Astrocyte (in vitro differentiated cells and primary cell): ENCODE measurements at places on chromosomes 2 and 18. TPM values are rescaled to one million over a fixed set of nuclear protein-coding genes. Genes with fewer than 3 reads are reported as not detected.

The SRD5A2 gene
- not detected in 2 replicates for total RNA-seq

The POTEJ gene
- total RNA-seq, result not detected in 2 replicates

The TLX2 gene
- total RNA-seq, result not detected in 2 replicates

The B3GNT7 gene
- total RNA-seq, result 1.2 and 1.7 TPM in 2 replicates

The SCN1A gene
- not detected in 2 replicates for total RNA-seq

The AKAIN1 gene
- total RNA-seq, result not detected in 2 replicates

The OSBPL6 gene
- 13.4 and 13.7 TPM in 2 replicates for total RNA-seq

The PPP1R1C gene
- 0.50 and 1.2 TPM in 2 replicates for total RNA-seq

The FASTKD1 gene
- total RNA-seq, result 37.2 and 37.3 TPM in 2 replicates

GRCh38 chr2:20917287-20917660, 94.4 kb upstream of the LDAH start:
- no peak for DNase-seq

GRCh38 chr18:75654386-75654785, 226.9 kb upstream of the SMIM21 start:
- no peak for DNase-seq

GRCh38 chr2:226198956-226199355, 600.7 kb downstream of the IRS1 start:
- DNase-seq, result no peak

DNA sequence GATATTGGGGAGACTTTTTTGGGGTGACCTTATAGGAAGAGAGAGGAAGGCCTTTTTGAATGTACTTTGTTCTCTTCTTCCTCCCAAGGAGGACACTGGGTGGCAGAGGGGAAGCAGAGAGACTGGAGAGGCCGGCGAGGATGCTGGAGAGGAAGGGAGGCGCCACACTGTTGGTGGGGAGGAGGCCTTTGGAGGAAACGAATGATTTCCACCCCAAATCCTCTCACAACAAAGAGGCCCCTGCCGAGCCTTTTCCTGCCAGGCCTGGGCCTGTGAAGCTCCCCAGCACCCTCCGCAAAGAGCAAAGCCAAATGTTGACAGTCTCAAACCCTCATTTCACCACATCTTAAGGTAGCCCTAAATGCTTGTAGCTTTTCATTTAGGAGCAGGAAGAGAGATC, 59.0 kb upstream of the UPP2 start:
- no peak for DNase-seq

DNA sequence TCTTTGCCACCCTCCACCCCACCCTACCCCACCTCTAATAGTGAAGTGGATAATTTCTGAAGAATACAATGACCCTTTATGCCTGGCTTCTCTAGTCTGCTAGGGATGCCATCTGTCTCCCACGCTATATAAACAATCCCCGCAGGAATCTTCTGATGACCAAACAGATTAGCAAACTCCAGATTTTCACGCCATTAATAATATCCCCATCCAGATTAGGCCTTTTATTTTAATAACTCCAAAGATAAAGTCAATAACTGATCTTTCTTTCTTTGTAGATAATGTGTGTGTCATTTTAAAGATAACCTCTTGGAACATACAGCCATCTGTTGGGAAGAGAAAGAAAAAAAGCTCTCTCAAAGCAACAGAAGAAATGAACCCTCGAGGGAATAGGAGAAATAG, 47.9 kb upstream of the CCDC150 start:
- DNase-seq, result no peak

DNA sequence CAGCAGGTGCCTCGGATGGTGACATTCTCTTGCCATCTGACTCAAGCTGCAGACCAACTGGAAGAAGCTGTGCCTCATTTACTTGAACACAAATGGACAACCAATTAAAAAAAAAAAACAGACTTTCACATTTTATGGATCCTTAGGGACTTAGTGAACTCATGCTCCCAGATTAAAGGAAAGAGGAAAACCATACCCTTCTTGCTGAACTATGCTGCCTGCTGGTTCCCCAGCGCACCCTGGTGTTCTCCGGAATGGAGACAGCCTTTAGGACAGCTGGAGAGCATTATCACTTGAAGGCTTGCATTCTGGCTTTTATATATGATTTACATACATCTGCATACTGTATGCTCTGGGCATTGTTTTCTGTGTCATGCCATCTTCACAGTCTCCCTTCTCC, 370.7 kb downstream of the SLC4A3 start:
- no peak for DNase-seq

- DNase-seq, result no peak
Measured at GRCh38 chr18:8978394-8978793, 124.1 kb upstream of the NDUFV2 start.

GRCh38 chr2:240404174-240404852, 31.1 kb upstream of the GPC1 start:
- DNase-seq, result no peak

DNA sequence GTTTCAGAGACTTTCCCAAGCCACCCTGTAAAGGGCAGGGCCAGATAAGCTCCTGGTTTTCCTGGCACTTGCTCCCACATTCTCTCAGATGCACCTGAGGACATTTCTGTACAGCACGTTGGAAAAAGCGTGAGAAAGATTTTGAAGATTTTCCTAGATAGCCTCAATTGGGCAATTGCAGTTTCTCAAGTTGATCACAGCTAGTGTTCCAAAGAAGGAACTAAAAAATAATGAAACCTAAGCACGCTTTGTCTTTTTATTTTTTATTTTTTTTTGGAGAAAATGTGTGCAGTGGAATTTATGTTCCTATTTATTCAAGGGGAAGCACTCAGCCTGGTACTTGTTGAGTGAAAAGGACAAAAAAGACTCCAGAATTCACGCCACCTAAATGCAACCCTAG, 429.1 kb downstream of the RNF144A start:
- DNase-seq, result no peak

GRCh38 chr18:80200171-80200931, 47.0 kb downstream of the PARD6G start:
- no peak for DNase-seq

- no peak for DNase-seq
Measured at GRCh38 chr18:79260510-79260909, 135.2 kb upstream of the NFATC1 start.

GRCh38 chr2:231399853-231400680, 4.6 kb downstream of the B3GNT7 start:
- no peak for DNase-seq

GRCh38 chr2:150147889-150148683, 339.4 kb downstream of the RND3 start:
- DNase-seq, result peak; percentile 65

DNA sequence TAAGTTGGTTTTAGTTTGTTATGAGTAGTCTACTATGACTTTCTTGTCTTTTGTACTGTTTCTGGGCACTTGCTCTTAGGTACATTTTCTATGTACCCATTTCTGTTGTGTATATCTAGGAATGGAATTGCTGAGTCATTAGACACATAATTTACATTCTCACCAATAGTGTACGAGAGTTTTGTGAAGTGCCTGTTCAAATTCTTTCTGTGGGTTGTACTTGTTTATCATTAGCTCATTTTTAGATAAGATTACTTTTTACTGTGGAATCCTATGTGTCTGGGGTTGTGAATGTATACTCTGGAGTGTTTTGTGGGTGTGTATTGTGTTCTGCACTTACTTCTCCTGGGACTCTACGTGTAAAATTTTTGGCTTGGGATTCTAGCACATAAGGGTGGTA, 36.6 kb upstream of the CD28 start:
- peak; percentile 89 for DNase-seq

DNA sequence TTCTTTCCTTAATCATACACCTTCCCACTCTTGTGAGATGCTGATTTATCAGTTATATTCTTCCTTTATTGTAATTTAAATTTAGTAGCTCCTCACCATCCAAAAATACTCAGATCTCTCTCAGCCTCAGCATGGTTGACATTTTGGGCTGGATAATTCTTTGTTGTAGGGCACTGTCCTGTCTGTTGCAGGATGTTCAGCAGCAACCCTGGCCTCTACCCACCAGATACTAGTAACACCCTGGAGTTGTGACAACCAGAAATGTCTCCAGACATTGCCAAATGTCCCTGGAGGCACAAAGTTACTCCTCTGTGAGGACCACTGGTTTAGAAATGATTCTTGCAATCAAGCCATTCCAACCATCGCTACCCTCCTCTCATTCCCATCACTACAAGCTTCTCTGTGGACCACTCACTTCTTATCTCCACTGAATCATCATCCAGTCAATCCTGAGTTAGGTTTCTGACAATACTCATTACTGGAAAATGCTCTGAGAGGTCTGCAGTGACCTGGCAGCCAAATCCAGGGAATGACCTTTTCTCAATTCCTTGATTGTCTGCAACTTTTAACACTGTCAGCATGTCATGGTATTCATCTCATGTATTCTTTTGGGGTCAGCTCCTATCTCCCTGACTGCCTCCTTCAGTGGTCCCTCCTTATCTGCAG, 43.3 kb downstream of the OSBPL6 start:
- DNase-seq, result peak; percentile 55

- no peak for DNase-seq
Measured at GRCh38 chr18:46130061-46130460, 25.9 kb downstream of the HAUS1 start.
